Cardiac septum (tissue), 1 donor: ENCODE measurements at places on chromosomes 7 and 10. TPM values are rescaled to one million over a fixed set of nuclear protein-coding genes. Genes with fewer than 3 reads are reported as not detected.

GRCh38 chr7:69301253-69301652 is 297.0 kb upstream of the AUTS2 start:
- DNase-seq, result no peak

AKR1D1 gene
- not detected for total RNA-seq

- peak; percentile 51 for DNase-seq
These were observed 1.9 kb downstream of the CHAT start for GRCh38 chr10:49615721-49616120.

NPY4R2 gene
- total RNA-seq, result not detected

DNAH11 gene
- total RNA-seq, result 0.51 TPM

DNA sequence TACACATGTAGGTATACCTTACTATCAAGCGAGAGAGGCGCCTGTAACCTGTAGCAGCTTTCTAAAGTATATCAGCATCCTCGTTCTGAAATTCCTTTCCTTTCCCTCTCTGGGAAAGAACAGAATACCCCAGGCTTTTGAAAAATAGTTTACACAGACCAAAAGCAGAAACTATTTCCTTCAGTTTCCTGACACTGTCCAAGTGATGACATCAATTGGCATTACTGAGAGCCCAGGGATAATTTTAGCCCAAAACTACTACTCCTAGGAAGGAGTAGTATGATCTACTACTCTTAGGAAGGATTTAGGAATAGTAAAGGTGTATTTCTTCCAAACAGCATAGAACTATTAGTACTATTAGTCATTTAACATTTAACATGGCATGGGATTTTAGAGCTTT is 6.0 kb downstream of the GNG11 start:
- no peak for DNase-seq

GRCh38 chr7:3592401-3593134 is 291.5 kb downstream of the SDK1 start:
- no peak for DNase-seq

AKR1C4 gene
- not detected for total RNA-seq
